ENCODE measurements at places on chromosomes 2 and 18.

- DNase-seq, result no peak
Measured at GRCh38 chr2:8551622-8552074, 130.2 kb upstream of the ID2 start.

GRCh38 chr2:139790807-139791752 is 1010.9 kb upstream of the NXPH2 start:
- no peak for DNase-seq

DNA sequence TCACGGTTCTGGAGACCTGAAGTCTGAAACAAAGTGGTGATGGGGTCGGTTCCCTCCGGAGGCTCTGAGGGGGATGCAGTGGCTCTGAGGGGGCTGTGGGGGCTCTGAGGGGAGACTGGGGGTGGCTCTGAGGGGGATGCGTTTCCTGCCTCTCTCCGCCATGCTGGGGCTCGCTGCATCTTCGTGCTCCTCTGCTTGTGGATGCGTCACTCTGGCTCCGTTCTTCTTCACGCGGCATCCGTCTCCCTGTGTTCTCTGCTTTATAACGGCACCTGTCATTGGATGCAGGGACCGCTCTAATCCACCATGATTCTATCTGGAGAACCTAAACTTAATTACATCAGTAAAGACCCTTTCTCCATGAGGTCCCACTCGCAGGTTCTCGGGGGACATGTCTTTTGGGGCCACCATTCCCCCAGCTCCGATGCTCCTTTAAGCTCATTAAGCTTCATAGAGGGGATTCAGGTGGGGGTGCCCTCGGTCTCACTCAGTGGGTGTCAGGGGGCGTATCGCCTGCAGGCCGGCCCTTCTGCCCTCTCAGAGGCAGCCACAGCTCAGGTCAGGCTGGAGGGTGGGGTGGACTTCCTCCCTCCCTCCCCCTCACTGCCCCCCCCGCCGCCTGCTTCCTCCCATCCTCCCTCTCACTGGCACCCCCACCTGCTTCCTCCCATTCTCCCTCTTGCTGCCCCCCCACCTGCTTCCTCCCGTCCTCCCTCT is 18.4 kb downstream of the RTP5 start:
- DNase-seq, result no peak

DNA sequence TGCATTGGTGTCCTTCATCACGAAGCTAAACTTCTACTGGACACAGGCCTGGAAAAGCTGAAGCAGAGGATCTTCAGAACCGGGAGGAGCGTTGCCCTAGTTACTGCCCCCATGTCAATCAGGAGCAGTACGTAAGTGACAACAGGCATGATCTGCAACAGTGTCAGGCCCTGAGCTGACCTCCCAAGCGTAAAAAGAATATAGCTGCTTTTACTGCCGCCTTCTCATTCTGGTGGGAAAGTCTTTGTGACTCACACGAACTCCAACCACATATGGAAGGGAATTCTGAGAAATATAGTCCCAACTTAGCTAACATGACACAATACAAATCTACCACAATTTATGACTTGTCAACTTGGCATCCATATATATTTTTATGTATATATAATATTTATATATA is 1007.7 kb upstream of the CDH2 start:
- DNase-seq, result no peak

GRCh38 chr18:34710934-34711333 is 836 bp downstream of the DTNA start:
- DNase-seq, result no peak

DNA sequence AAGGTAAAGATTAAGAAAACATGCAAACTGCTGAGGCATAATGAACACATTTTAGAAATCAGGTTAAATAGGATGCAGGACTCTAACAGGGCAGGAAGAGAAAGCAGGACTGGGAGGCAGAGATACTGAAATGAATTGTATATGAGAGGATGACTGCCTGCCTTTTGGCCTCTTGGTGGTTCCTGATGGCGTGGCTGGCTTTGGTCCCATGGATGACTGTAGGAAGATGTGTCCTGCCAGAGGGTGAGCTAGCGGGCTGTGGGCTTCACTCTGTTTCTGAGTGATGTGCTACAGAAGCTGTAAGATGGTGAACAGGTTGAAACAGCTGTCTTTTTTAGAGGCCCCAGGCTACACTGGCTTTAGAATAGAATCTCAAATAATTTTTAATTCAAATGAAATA is 517.0 kb downstream of the SLC4A3 start:
- DNase-seq, result no peak

DNA sequence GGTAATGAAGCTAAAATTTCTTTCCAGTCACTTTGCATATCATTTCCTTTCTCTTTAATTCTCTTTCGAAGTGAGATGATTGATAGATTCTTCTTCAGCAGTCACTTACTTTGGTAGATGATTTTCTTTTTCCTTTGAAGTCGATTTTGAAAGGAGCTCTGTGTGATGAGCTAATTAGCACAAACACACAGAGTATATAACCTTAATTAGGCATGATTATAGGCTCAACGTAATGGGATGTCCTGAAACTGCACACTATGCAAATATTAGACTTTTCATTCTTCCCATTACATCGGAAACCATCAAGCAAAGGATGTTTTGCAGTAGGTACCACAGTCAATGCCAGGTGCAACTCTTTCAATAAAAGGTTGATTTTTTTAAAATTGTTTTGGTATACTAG is 6.4 kb upstream of the CTLA4 start:
- DNase-seq, result no peak

- no peak for DNase-seq
Measured at GRCh38 chr18:79393635-79394533, 1.8 kb upstream of the NFATC1 start.

- peak; percentile 62 for DNase-seq
Measured at GRCh38 chr2:38634684-38635083, 31.2 kb upstream of the GALM start.

DNA sequence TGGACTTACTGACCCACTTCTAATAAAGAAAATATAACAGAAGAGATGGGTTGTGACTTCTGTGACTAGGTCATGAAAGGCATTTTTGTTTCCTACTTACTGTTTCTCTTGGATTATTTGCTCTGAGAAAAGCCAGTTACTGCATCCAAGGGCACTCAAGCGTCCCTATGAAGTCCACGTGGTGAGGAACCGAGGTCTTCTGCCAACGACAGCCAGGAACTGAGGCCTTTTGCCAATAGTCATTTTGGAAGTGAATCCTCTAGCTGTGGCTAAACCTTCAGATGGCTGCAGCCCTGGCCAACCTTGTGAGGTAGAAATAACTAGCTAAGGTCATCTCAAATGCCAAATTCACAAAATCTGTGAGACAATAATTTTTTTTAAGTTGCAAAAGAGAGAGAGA is 449.8 kb upstream of the RGPD4 start:
- DNase-seq, result no peak

DNA sequence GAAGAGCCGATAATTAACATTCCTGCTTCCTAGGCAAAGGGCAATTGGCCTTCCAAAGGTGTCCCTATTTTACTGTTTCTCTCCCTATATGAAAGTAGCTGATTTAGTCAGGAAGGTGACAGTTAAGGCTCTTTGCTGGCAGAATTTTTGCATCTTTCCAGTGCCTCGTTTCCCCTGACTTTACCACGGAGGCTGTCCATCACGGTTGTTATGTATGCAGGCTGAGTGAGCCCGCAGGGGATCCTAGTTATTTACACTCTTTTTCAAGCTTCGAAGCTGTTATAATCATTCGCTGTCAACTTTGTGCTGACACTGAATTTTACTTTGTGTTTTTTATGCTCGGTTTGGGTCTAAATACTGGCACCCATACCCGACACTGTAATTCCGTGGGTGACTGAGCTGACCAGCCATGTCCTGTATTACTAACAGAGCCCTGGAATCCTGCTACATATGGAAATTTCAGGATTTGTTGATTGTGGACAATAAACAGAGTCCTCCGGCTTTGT is 713.8 kb upstream of the FANCL start:
- DNase-seq, result no peak

DNA sequence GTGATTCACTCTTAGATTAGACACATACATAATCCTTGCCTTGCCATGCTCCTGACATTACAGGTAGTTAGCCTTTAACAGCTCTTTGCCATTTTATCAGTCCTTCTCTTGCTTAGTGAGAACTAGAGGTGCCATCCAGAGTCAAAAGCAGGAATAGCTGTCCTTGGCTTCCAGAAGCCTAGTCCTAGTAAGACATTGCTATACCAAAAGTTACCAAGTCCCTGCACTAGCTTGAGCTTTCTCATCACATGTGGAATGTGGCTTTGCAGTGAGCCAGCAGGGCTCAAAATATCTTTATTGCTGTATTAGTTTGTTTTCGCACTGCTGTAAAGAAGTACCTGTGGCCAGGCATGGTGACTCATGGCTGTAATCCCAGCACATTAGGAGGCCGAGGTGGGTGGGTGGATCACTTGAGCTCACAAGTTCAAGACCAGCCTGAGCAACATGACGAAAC is 104.7 kb upstream of the NOSTRIN start:
- no peak for DNase-seq

- DNase-seq, result no peak
Measured at GRCh38 chr2:68588589-68588988, 54.8 kb upstream of the PROKR1 start.

GRCh38 chr2:199457147-199458008 is at the start of gene SATB2:
Gene SATB2 (minus strand): TSS chr2:199457939. CDS start chr2:199456037, 1,902 bp downstream.
- DNase-seq, result no peak

DNA sequence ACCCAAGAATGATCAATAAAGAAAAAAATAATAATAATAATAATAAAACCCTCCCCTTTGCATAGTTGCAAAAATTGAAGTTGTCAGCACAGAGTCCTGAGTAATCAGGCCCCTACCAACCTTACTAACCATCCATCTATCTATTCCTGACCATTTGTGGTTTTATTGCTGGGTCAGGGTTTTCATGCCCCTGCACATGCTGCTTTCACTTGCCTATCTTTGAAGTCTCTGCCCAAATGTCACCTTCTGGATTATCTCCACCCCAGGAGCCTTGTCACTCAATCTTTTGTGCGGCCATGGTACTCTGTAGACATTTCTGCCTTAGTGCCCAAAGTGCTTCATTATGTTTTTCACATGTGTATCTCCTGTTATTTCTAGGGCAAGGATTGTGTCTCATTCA is 35.1 kb downstream of the SLC30A6 start:
- no peak for DNase-seq

GRCh38 chr2:186644791-186645190 is 49.1 kb upstream of the FAM171B start:
- DNase-seq, result no peak

GRCh38 chr18:55346387-55346786 is 241.6 kb downstream of the TCF4 start:
- DNase-seq, result no peak

- DNase-seq, result no peak
Measured at GRCh38 chr2:234502285-234502918, 5.5 kb upstream of the ARL4C start.

DNA sequence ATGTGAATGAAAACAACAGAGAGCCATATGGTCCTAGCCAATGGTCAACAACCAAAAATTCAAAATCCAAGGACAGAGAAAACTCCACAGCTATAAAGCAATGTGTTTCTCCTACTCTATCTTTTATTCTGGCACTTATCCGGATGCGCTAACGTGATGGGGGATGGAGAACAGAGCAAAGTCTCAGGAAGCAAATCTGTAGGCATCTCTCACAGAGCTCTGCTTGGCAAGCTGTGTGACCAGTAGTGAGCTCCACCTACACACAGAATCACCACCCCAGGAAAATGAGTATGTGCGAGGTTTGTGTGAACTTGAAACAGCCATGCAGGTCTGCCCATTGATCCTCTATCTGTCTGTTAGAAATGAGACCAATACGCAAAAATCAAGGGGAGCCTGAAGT is 584.3 kb downstream of the BCL11A start:
- no peak for DNase-seq

- no peak for DNase-seq
Measured at GRCh38 chr2:48965204-48965603, 189.1 kb downstream of the FSHR start.

DNA sequence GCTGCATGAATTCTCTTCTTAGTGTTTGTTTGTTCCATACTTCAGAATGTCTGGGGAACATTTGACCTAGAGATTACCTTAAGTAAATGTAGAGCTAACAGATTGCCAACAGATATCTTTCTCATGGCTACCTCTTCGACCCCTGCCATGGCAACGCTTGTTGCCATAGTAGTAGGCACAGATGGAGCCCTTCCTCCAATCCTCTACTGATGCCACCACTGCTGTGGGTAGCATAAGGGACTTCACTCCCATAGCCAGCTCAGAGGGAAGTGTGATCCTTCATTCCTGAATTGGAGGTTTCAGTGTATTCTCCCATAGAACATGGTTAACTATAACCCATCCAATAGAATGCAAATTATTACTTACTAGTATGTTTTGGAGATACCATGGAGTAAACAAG is 543.6 kb upstream of the NRP2 start:
- DNase-seq, result no peak

GRCh38 chr2:152648336-152648735 is 68.9 kb downstream of the PRPF40A start:
- no peak for DNase-seq

DNA sequence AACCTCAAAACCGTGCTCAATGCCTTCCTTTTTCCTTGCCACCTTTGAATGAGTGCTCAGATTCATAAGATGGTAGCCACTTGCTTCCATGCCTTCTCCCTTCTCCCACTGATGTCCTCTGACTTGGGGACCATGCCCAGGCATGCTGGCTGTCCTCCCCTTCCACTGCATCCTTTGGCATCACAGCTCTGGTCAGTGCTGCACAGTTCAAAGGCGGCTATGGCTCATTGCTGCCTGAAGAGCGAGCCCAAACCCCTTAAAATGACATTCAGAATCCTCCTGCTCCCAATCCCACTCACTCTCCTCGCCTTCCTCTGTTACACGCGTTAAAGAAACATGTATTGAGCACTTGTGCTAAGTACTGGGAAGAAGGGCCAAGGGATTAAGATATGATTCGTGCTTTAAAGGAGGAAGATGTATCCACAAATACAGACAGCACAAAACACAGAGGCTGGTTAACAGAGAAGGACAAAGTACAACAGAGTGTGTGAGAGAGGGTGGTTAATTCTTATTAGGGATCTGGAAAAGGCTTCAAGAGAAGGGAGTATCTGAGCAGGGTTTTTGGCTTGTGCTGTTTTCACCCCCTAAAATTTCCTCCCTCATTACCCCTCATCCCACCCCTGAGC is 81.8 kb downstream of the CERKL start:
- DNase-seq, result no peak

DNA sequence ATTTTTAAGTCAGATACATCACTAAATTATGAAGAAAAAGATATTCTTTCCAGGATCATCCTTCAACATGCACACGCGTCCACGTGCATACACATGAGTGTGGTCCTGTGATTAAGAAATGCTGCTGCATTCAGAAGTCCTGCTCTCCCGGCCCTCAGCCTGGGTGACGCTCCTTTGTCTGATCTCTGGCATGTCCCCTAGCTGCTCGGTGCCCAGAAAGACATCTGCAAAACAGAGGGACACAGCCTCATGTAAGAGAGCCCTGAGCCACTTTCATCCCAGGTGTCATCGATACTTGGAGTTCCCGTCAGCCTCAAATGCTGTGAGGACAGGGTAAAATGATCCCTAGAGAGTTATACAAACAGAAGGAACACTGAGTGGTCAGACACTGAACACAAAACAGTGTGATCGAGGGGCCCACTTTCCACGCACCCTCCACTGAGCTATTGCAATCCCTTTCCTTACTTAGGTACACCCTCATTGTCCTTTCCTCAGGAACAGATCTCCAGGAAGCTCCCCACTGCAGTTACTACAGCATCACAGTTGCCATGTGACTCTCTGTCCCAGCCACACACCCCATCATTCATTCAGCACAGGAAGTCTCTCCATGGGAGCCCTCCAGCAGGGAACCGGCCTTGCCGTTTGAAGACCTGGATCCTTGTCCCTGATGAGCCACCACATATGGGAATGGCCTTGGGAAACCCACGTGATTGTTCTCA is 32.1 kb downstream of the CRACDL start:
- DNase-seq, result no peak

- no peak for DNase-seq
Measured at GRCh38 chr18:75482880-75483279, 55.4 kb upstream of the SMIM21 start.
